NCI-H2029 treated with DMSO at 0.1 percent for 48 hours (cell line): ENCODE measurements at places on chromosomes 7 and 10.
A peak's percentile ranks its signal among the peaks of the same experiment; 100 is the strongest.

- no peak for DNase-seq
These were observed 78.8 kb downstream of the SLC25A40 start for GRCh38 chr7:87797395-87797794.

DNA sequence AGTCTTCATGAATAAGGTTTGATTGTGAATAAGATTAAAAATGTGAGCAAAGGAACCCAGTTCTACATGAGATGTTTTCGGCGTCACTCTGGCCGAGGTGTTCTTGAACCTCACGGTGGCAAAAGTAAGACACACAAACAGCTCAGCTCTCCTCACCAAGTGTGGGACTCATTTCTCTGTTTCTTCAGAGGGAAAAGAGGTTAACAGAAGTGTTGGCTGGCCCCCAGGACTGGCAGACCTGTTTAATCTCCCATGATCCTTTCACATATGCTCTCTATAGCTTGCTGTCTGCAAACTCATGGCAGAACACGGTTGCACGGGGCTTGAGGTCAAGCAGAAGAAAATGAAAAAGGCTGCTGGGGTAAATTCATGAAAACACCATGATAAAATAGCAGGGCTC, 394.4 kb downstream of the CALN1 start:
- DNase-seq: no peak

DNA sequence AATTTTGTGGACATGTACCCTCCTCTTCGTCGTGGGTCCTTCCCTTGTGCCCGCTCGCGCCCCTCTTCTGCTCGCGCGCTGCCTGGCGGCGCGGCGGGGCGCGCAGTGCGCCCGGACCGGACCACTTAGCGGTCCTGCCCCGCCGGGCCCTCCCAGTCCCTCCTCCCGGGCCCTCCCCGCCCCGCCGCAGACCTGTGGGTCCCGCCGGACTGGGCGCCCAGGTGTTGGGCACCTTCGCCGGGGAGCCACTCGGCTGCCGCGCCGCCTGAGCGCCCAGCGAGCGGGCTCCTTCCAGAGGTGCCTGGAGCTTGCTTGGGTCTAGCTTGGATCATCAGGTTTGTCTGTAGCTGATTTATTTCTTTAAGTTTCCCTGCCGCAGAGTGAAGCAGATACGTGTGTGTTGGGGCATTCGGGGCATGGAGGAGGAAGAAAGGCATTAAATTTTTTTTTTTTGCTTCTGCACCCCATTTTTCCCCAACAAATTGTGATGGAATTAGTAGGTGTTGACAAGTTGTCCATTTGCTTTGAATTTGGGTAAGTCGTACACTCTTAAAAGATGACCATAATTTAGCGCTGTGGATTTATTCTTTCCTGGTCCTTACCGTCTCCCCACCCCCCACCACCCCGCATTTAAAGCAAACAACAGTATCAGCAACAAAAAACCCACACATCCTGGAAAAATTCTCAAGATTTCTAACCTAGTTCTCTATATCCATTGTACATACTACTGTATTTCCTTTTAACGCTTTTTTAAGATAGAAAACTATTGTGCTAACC, 905 bp downstream of the C1GALT1 start:
- peak; percentile 19 for DNase-seq

DNA sequence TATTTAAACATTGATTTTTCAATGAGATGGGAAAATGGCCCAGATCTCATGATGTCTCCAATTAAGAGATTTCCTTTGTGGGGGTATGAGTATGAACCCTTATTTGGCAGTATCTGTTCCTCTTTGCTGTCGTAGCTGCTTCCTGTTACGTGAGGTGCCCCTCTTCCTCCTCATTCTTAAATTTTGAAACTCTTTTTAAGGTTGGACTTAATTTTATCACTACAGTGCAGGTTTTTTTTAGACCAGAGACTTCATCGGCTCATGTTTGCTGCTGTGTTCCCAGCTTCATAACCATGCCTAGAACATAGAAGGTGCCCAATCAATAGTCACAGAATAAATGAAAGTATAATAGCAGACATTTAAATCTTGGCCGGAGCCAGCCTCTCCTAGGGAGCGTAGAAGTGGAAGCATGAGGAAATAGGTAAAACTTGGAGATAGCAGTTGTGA, 2.4 kb downstream of the MIOS start:
- DNase-seq: no peak

- DNase-seq: no peak
These were observed 192.6 kb downstream of the CDCA7L start for GRCh38 chr7:21753071-21753470.

GRCh38 chr10:43002596-43002995, 74.3 kb upstream of the RET start:
- DNase-seq: no peak

GRCh38 chr7:154867068-154867467, 135.9 kb downstream of the PAXIP1 start:
- DNase-seq: no peak
